ENCODE measurements at places on chromosomes 1 and 21.
A peak's percentile ranks its signal among the peaks of the same experiment; 100 is the strongest.

GRCh38 chr1:234886081-234886984 is 242.3 kb downstream of the TOMM20 start:
- no peak for DNase-seq

DNA sequence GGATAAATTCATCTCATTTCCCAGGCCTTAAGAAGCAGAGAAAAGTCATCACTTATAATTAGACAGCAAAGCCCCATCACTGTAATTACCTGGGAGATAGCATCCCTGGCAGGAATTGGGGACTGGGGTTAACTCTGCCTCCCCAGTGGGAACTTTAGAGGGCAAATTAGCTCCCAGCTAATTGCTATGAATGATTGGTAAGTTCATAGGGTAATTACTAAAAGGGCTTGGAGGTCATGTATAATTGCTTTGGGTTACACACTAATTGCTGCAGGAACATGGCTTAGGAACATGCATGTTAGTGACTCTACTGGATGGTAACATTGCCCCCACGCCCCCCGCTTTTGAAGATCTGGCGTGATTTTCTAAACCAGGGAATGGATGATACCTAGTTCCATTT is 64.8 kb downstream of the UBE2T start:
- no peak for DNase-seq

GRCh38 chr1:228311091-228311490 is 95.5 kb downstream of the TRIM11 start:
- DNase-seq: no peak

DNA sequence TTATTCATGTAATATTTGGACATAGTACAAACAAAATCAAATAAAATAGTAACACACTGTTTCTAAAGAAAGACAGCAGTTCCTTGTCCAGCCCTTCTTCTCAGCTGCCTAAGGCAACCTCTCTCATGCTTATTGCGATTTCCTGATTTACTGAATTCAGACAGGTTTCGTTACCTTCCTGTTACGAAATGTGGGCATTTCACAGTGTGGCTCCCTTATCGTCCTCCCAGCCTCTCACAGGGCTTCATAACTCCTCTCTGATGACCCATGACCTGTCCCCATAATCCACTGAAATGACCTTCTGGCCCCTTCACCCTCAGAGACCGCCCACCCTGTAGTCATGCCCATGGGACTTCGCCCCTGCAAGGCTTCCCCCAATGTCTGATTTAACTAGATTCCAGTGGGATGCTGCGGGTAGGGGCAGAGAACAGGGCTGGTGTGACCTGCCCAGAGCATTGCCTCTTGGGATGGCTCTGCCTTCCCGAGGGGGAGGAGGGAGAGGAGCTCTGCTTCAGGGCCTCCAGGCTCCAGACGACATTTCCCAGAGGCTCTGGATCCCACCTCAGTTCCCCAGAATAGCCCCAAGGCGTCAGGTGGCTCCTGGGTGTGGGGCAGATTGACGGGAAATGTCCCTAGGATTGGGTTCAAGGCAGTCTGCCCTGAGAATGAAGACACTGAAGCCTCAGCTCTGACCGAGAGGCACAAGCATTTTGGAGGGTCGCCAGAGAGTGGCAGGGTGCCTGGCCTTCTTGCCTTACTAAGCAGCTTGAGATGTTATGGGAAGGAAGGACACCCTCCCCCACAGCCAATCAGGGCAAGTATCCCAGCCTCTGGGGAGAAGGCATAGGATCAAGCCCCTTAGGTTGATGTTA is 20.6 kb downstream of the PADI2 start:
- no peak for DNase-seq

- no peak for DNase-seq
Measured at GRCh38 chr1:15098176-15099125, 55.1 kb upstream of the TMEM51 start.

GRCh38 chr1:155706139-155706538 is 17.2 kb downstream of the DAP3 start:
- no peak for DNase-seq

DNA sequence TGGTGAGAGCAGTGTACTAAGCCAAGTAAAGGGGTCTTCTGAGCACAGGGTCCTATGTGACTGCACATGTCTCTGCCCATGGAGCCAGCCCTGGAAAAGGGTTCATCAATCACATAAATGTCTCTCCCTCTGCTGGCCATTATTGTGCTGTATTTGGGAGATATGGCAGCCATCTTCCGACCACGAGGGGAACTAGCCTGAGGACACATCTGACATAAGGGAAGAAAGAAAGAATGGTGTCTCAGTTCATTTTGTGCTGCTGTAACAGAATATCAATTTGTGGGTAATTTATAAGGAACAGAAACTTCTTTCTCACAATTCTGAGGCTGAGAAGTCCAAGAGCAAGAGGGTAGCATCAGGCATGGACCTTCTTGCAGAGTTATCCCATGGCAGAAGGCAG is 55.1 kb upstream of the GJA5 start:
- DNase-seq: no peak

DNA sequence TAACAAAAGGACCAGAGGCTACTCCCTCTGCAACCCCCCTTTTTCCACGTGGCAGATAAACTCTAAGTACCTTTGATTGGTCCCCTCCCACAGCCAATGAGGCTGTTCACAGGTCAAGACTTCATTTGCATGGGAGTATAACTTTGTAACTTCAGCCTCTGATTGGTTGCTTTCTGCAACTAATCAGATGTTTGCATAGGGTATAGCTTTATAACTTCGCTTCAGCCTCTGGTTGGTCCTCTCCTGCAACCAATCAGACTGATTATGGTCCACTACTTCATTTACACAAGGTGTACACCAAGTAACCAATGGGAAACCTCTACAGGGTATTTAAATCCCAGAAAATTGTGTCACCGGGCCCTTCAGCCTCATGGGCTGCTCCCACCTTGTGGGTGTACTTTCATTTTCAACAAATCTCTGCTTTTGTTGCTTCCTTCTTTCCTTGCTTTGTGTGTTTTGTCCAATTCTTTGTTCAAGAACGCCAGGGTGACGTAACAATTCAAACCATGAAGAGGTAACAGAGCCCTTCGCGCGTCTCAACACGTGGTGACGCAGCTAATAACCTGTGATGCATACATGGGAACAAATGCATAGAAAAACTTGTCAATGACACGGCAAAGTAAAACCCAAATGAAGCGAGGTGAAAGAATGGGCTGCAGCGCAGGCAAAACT is 47.2 kb downstream of the VPS26C start:
- no peak for DNase-seq

DNA sequence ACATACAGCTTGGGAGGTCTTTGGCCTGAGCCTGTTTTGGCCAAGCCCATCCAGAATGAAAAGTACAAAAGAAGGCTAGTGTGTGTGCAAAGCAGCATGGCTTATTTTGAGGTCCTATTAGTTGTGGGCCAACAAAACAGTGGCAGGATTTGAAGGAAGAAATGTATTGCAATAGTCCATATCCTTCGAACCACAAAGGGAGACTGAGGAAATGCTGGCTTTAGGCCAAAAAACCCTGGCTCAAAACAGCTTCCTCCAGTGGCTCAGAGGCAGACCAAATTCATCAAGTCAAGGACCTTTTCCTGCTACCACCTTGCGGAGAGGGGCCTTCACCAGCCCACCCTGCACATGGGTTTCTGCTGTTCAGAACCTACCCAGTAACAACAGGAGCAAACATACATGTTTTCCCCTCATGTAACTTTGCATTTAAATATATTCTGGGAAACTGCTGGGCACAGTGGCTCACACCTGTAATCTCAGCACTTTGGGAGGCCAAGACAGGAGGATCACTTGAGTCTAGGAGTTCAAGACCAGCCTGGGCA is 43.3 kb downstream of the VPS26C start:
- no peak for DNase-seq

- DNase-seq: no peak
Measured at GRCh38 chr1:108639899-108640560, 20.9 kb downstream of the HENMT1 start.

DNA sequence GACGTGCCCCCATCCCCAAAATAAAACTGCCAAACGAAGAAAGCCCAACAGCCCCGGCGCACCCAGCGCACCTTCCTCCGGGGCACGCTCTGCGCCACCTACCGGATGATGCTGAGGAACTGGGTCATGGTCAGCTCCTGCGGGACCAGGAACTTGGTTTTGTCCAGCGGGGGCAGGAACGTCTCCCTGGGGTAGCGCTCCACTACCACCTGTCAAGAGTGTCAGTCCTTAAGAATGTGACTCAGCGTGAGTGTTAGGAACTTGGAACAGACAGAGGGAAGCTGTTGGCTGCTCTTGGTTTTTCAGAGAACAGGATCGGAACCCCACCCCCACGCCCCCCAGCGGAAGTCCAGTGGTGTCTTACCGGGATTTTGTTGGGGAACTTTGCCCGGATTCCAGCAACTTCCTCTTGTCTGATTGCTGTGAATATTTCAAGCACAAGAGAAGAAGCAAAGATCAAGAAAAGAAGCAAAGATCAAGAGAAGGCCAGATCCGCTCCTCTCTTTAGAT is 431 bp downstream of the MAP1LC3C start:
- peak; percentile 23 for DNase-seq

- DNase-seq: no peak
Measured at GRCh38 chr1:20187103-20187812, 940 bp upstream of the PLA2G2C start.

- no peak for DNase-seq
Measured at GRCh38 chr1:246166841-246167240, 340.2 kb downstream of the SMYD3 start.

- no peak for DNase-seq
Measured at GRCh38 chr1:86527306-86527705, 19.6 kb upstream of the CLCA4 start.

- DNase-seq: no peak
Measured at GRCh38 chr1:225866061-225866837, 15.9 kb downstream of the TMEM63A start.

GRCh38 chr1:193437785-193438184 is 251.4 kb upstream of the B3GALT2 start:
- no peak for DNase-seq

GRCh38 chr1:220153147-220153546 is 59.2 kb downstream of the IARS2 start:
- no peak for DNase-seq

DNA sequence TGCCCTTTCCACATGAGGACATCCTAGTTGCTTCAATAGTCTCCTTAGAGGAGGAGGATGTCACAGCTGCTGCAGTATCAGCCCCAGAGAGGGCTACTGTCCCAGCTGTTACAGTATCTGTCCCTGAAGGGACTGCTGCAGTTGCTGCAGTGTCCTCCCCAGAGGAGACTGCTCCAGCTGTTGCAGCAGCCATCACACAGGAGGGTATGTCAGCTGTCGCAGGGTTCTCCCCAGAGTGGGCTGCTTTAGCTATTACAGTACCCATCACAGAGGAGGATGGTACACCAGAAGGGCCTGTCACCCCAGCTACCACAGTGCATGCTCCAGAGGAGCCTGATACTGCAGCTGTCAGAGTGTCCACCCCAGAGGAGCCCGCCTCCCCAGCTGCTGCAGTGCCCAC is 78.5 kb upstream of the BMP8A start:
- DNase-seq: no peak
